Osteoblast (primary cell): ENCODE measurements at places on chromosomes 1 and 21. TPM values are rescaled to one million over a fixed set of nuclear protein-coding genes. Genes with fewer than 3 reads are reported as not detected.

SPATA46 gene
- total RNA-seq = not detected in 2 replicates

GRCh38 chr1:170697316-170697715, 33.4 kb downstream of the PRRX1 start:
- H3K4me1 ChIP-seq = peaks cover 85% of the 10 kb centered on the region
- peak overlapping the region; percentile 86 for H3K27ac ChIP-seq
- no peak for DNase-seq
- no peak overlapping the region for H3K4me3 ChIP-seq

GPR157 gene
- total RNA-seq = 3.2 and 5.4 TPM in 2 replicates

DNA sequence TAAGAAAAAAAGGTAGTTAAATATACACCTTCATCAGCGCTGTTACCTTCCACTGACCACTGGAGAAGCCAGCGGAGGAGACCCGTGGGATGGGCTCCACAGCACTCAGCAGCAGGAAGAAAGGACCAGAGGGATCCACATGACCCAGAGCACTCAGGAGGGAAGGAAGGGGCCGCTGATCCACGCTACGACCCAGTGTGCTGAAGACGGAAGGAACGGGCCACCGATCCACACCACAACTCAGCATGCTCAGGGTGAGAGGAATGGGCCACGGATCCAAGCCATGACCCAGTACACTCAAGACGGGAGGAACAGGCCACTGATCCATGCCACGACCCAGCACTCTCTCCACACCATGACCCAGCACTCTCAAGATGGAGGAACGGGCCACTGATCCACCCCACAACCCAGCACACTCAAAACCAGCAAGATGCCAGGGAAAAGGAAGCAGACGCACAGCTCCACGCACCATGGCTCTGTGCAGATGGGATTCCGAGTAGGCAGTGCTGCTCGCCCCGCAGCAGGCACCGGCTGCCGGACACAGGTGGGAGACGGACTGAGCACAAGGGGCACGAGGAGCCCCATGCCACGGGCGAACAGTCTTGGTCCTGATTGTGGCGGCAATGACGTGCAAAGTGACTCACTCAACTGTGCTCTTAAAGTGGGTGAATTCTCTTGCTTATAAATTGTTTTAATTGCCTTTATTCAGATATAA, 8.7 kb downstream of the WRAP73 start:
- H3K4me1 ChIP-seq = no peaks in the 10 kb centered on the region
- H3K27me3 ChIP-seq = no peaks in the 10 kb centered on the region
- peaks cover 39% of the 10 kb centered on the region for H3K36me3 ChIP-seq
- H3K27ac ChIP-seq = no peak overlapping the region
- H3K4me3 ChIP-seq = no peak overlapping the region

DNA sequence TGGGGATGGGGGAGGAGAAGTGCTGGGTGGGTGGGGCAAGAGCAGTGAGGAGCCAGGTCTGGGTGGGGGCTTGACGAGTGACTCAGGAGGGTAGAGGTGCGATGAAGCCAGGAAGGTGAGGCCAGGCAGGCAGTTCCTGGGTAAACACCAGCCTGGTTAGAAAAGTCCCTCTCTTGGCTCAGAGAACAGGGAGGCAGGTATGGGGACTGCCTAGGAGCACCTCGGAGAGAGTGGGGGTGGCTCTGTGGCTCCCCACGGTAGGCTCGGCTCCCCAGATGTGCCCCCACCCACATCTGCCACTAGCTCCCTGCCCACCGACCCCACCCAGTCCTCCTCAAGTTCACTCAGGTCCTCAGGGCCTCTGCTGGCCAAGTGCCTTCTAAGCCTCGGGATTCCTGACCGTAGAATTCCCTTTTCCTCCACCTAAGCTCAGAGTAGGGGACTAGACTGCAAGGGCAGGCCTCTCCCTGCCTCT, 1.2 kb downstream of the HSPG2 start:
- peak overlapping the region; percentile 98 for H3K27ac ChIP-seq
- DNase-seq = peak; percentile 54
- peaks cover 72% of the 10 kb centered on the region for H3K4me1 ChIP-seq
- peaks cover 8% of the 10 kb centered on the region for H3K36me3 ChIP-seq

- DNase-seq = no peak
- H3K36me3 ChIP-seq = no peaks in the 10 kb centered on the region
- no peak overlapping the region for H3K4me3 ChIP-seq
- H3K27ac ChIP-seq = no peak overlapping the region
Measured at GRCh38 chr1:39692152-39693074, 1.2 kb upstream of the HPCAL4 start.

GRCh38 chr1:47650205-47650604, 212.4 kb downstream of the FOXD2 start:
- DNase-seq = peak; percentile 85
- H3K27me3 ChIP-seq = no peaks in the 10 kb centered on the region

CFAP410 gene
- total RNA-seq = 14.5 and 15.0 TPM in 2 replicates

UBXN10 gene
- under 0.01 TPM in 1 of 2 replicates, not detected in the other for total RNA-seq

DNA sequence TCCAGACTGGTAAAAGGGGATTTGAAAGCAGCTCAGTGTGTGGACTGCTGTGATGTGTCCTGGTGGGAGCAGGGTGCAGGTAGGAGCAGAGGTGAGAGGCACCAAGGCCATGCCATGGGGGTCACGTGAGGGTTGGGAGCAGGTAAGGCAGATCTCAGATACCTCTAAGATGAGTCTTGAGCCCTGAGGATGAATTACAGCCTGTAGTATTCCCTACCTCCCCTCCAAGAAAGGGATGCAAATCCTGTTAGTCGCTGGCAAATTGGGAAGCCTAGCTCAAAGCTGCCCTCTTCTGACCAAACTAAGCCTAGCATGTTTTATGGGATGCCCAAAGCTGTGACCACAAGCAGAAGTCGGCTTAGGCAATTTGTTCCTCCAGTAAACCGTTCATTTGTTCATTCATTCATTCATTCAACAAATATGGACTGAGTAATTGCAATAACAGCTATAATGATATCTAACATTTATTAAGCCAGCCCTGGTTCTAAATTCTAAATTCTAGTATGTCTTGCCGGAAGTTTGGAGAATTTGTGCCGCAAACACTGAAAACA, 3.9 kb upstream of the NUAK2 start:
- H3K36me3 ChIP-seq = no peaks in the 10 kb centered on the region
- no peak overlapping the region for H3K4me3 ChIP-seq
- peaks cover 15% of the 10 kb centered on the region for H3K4me1 ChIP-seq
- peak; percentile 88 for DNase-seq
- H3K27ac ChIP-seq = no peak overlapping the region
- H3K27me3 ChIP-seq = peaks cover 23% of the 10 kb centered on the region

DNA sequence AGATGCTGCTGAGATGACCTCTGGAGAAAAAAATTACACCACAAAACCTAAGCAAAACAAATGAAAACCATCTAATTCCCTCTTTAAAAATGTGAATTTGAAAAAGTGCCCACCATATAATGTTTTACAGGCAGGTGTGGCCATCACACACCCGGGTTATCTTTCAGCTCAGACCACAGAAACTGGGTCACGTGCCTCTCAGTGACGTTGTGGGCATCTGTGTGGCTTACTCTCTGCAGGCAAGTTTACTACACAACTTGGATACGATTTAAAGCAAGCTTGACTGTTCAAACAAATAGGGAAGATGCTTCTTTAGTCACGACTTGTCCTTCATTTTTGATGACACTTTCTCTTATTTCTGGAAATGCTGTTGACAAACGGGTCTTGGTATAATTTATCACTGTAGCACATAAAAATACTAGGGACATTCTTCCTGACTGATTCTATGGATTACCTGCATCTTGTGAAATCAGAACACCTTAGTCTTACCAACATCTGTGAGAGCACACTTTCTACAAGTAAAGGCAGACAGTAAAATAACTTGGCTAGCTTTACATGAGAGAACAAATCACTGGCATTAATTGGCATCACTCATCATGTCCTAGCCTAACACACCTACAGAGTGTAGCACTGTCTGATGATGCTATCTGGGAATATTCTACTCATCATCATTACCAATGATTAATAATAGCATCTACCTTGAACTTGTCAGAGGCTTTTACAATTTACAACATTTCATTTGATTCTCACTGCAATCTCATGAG, 89.3 kb upstream of the EDEM3 start:
- H3K27ac ChIP-seq = no peak overlapping the region
- H3K36me3 ChIP-seq = no peaks in the 10 kb centered on the region
- H3K4me1 ChIP-seq = peaks cover 4% of the 10 kb centered on the region
- no peak overlapping the region for H3K4me3 ChIP-seq
- peaks cover 24% of the 10 kb centered on the region for H3K27me3 ChIP-seq

DNA sequence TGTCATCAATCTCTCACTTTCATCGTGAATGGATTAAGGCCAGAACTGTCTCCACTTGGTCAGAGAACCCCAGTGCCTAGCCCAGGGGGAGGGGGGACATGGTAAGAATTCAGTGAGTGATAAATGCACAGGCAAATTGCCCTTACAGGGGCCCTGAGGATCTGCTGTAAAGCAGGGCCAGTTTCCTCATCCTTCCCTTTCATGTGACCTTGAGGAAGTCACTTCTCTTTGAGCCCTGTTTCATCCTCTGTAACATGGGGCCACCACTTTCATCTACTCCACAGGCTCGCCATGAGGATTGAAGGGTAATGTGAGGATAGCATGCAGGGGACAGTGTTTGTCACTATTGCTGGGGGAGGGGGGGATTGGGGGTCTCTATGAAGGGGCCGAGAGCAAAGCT, 28.1 kb upstream of the C1QA start:
- no peaks in the 10 kb centered on the region for H3K36me3 ChIP-seq
- H3K27me3 ChIP-seq = peaks cover 19% of the 10 kb centered on the region
- DNase-seq = peak; percentile 31
- no peaks in the 10 kb centered on the region for H3K4me1 ChIP-seq

- H3K27me3 ChIP-seq = no peaks in the 10 kb centered on the region
- H3K4me3 ChIP-seq = no peak overlapping the region
- H3K36me3 ChIP-seq = no peaks in the 10 kb centered on the region
- peak overlapping the region; percentile 7 for H3K27ac ChIP-seq
Measured at GRCh38 chr1:212488436-212489283, 55.9 kb downstream of the NENF start.

DNA sequence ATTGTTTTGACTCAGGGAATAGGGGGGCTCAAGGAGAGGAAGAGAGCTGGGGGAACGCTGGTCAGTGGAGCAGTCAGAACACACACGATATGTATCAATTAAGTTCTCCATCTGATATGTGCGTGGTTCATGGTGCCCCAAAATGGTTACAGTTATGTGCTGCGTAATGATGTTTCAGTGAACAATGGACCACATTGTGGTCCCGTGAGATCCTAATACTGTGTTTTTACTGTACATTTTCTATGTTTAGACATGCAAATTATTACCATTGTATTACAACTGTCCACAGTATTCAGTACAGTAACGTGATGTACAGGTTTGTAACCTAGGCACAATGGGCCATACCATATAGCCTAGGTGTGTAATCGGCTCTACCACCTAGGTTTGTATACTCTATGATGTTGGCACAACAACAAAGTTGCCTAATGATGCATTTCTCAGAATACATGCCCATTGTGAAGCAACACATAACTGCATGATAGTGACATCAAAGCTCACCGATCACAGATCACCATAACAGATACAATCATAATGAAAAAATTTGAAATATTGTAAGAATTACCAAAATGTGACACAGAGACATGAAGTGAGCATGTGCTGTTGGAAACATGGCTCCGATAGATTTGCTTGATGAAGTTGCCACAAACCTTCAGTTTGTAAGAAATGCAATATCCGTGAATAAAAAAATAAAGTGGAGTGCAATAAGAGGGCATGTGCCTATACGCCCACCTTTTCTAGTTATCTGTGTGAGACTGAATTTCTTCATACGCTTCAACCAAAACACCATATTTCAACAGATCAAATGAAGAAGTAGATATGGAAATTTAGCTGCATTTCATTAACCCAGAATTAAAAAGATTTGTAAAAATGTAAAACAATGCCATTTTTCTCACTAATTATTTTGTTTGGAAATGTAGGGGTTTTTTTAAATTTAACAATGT, 14.8 kb upstream of the TMEM54 start:
- no peak for DNase-seq
- H3K4me1 ChIP-seq = peaks cover 12% of the 10 kb centered on the region
- no peaks in the 10 kb centered on the region for H3K36me3 ChIP-seq
- no peak overlapping the region for H3K27ac ChIP-seq
- no peak overlapping the region for H3K4me3 ChIP-seq

MSTO1 gene
- total RNA-seq = 25.3 and 28.6 TPM in 2 replicates

DNA sequence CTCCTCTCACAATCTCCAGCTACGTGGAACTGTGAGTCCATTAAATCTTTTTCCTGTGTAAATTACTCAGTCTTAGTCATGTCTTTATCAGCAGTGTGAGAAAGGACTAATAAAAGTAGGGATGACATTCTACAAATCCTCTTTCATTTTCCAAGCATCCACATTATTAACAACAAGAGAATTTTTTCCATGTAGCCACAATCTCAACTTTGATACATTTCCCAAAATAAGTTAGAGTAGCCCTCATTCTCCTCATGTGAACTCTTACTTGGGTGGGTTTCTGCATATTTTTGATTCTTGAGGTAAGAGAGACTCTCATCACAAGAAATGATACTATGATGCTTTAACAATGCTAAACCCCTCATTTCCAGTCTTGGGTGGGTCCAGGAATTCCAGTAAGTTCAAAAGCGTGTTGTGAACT, 52.8 kb downstream of the TNFSF18 start:
- no peak for DNase-seq
- peak overlapping the region; percentile 35 for H3K27ac ChIP-seq
- no peaks in the 10 kb centered on the region for H3K27me3 ChIP-seq
- H3K36me3 ChIP-seq = no peaks in the 10 kb centered on the region

- H3K27ac ChIP-seq = peak overlapping the region; percentile 61
- no peak overlapping the region for H3K4me3 ChIP-seq
- no peaks in the 10 kb centered on the region for H3K36me3 ChIP-seq
- no peaks in the 10 kb centered on the region for H3K27me3 ChIP-seq
- DNase-seq = peak; percentile 97
Measured at GRCh38 chr1:6273380-6273891, 12.5 kb upstream of the GPR153 start.

KCTD3 gene
- 48.9 and 55.7 TPM in 2 replicates for total RNA-seq

SLC45A1 gene
- 1.8 and 2.4 TPM in 2 replicates for total RNA-seq

DNA sequence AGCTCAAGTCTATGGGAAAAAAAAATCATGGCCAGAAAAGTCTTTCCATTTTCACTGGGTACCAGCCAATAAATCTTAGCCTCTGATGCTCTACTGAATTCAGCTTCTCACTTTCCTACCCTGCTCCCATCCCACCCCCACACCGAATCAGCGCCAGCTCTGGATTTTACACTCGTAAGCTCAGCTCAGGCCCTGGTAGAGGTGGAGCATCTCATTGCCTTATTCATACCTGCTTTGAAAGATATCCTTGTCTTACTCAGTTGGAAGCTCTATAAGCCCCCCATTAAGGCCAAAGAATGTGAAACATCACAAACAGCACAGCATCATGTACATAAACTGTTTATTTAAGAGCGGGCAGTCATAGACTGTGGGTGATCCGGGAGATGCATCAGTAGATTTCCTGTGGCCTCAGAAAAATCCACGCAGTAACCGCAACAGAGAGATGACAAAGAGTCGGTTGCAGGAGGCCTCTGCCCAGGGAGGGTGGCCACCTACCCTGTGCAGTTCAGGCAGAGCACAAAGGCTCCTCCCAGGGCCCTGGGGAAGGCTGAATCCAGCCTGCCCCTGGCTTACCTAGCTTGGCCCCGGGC, 36.4 kb upstream of the ETS2 start:
- H3K4me3 ChIP-seq = no peak overlapping the region
- no peaks in the 10 kb centered on the region for H3K27me3 ChIP-seq
- peak overlapping the region; percentile 94 for H3K27ac ChIP-seq
- peaks cover 36% of the 10 kb centered on the region for H3K4me1 ChIP-seq

GRCh38 chr1:233109096-233109495, 158.7 kb downstream of the NTPCR start:
- no peaks in the 10 kb centered on the region for H3K36me3 ChIP-seq
- H3K27me3 ChIP-seq = no peaks in the 10 kb centered on the region
- no peak overlapping the region for H3K4me3 ChIP-seq
- peaks cover 44% of the 10 kb centered on the region for H3K4me1 ChIP-seq

A3GALT2 gene
- under 0.01 TPM in 1 of 2 replicates, not detected in the other for total RNA-seq

GRCh38 chr1:115183721-115184259, 94.5 kb upstream of the TSPAN2 start:
- no peak for DNase-seq
- peak overlapping the region; percentile 69 for H3K27ac ChIP-seq
- peaks cover 56% of the 10 kb centered on the region for H3K4me1 ChIP-seq
- no peak overlapping the region for H3K4me3 ChIP-seq
- no peaks in the 10 kb centered on the region for H3K36me3 ChIP-seq
- no peaks in the 10 kb centered on the region for H3K27me3 ChIP-seq
